ENCODE measurements at places on chromosomes 4 and X. TPM values are rescaled to one million over a fixed set of nuclear protein-coding genes. Genes with fewer than 3 reads are reported as not detected.

Gene TAPT1
- 49.6 TPM for total RNA-seq

Gene TREX2
- total RNA-seq, result 3.0 TPM

Gene ADAMTS3
- total RNA-seq, result not detected

Gene RHOXF2
- not detected for total RNA-seq

Gene CT45A5
- total RNA-seq, result not detected

Gene FRAS1
- not detected for total RNA-seq

Gene HERC6
- 42.8 TPM for total RNA-seq

Gene CTAG1A
- total RNA-seq, result not detected

Gene FAM114A1
- 0.31 TPM for total RNA-seq

Gene FAAH2
- 1.9 TPM for total RNA-seq

Gene BEX5
- total RNA-seq, result 1.5 TPM

DNA sequence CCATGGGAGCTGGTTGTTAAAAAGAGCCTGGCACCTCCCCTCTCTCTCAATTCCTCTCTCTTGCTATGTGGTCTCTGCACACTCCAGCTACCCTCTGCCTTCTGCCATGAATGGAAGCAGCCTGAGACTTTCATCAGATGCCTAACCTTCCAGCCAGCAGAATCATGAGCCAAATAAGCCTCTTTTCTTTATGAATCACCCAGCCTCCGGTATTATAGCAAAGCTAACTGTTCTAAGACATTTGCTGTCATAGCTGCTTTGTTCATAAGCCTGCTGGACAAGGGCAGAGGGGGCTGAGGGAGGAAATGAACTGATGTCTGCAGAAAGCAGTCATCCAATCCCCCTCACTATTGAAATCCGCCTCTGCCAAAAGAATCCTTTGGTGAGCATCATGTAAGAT is 196.7 kb downstream of the ZNF330 start:
- no peak overlapping the region for H3K4me3 ChIP-seq
- H3K4me1 ChIP-seq, result no peaks in the 10 kb centered on the region
- no peaks in the 10 kb centered on the region for H3K36me3 ChIP-seq
- DNase-seq, result no peak
- H3K27me3 ChIP-seq, result no peaks in the 10 kb centered on the region

- no peaks in the 10 kb centered on the region for H3K27me3 ChIP-seq
- DNase-seq, result no peak
- no peak overlapping the region for H3K27ac ChIP-seq
- no peaks in the 10 kb centered on the region for H3K4me1 ChIP-seq
- no peaks in the 10 kb centered on the region for H3K36me3 ChIP-seq
Measured at GRCh38 chr4:105951198-105951597, 55.9 kb downstream of the NPNT start.

DNA sequence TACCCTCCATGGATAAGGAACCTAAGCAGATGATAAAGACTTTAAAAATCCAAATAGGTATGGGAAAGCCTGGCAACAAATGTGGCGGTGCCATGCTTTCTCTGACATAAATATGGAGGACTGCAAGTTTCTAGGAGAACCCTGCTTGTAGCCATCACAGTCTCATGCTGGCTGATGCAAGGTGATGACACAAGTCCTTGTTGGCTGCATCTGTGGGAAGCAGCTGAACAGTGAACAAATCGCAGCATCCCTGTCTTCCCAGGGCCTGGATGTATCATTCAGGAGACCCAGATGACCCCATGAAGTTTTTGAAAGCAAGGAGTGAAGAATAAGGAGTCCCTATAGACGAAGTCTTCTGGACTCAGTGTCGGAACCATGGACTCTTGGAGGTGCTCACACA is 234.4 kb upstream of the HS3ST1 start:
- no peak overlapping the region for H3K4me3 ChIP-seq
- H3K27ac ChIP-seq, result no peak overlapping the region
- H3K36me3 ChIP-seq, result no peaks in the 10 kb centered on the region
- no peaks in the 10 kb centered on the region for H3K4me1 ChIP-seq
- DNase-seq, result no peak

GRCh38 chrX:21963731-21964405 is 23.4 kb downstream of the SMS start:
- no peak for DNase-seq
- no peaks in the 10 kb centered on the region for H3K27me3 ChIP-seq
- H3K4me3 ChIP-seq, result no peak overlapping the region

GRCh38 chr4:175346376-175346775 is 428.2 kb downstream of the ADAM29 start:
- H3K36me3 ChIP-seq, result no peaks in the 10 kb centered on the region
- H3K27ac ChIP-seq, result no peak overlapping the region
- H3K27me3 ChIP-seq, result no peaks in the 10 kb centered on the region
- no peaks in the 10 kb centered on the region for H3K4me1 ChIP-seq
- no peak for DNase-seq

DNA sequence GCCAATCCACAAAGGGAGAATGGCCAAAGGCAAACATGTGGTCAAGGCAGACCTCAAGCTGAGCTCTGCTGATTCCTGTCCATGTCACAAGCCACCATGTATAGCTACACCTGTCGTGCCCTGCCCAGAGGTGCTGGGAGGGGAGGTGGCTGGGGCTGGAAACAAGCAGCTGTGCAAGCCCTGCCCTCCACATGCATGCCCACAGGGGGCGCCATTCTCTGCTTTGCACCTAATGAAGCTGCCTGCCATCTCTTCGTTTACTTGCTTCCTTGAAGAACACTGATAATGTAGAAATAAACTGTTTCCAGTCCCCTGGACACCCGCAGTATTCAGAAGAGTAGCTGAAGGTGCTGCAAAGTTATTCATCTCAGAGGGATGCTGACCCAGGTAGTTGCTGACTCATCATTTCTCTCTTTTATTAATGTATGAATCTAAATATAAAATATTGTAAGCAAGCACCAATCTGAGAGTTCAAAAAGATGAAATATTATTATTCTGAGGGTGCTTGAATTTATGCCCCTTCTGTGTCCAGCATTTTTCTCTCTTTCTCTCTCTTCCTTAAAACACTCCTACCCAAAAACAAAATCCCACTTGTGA is 278.6 kb downstream of the ADGRA3 start:
- peak overlapping the region; percentile 33 for H3K27ac ChIP-seq
- H3K27me3 ChIP-seq, result no peaks in the 10 kb centered on the region
- DNase-seq, result peak; percentile 52
- peak overlapping the region; percentile 61 for H3K4me3 ChIP-seq
- H3K4me1 ChIP-seq, result peaks cover 13% of the 10 kb centered on the region
- no peaks in the 10 kb centered on the region for H3K36me3 ChIP-seq

- H3K4me1 ChIP-seq, result peaks cover 2% of the 10 kb centered on the region
- no peaks in the 10 kb centered on the region for H3K36me3 ChIP-seq
- H3K4me3 ChIP-seq, result no peak overlapping the region
Measured at GRCh38 chrX:45508454-45508853, 307.8 kb upstream of the DIPK2B start.

- no peak for DNase-seq
- peaks cover 10% of the 10 kb centered on the region for H3K27me3 ChIP-seq
Measured at GRCh38 chrX:15204130-15204751, 65.6 kb downstream of the ASB9 start.

- no peak overlapping the region for H3K27ac ChIP-seq
- H3K36me3 ChIP-seq, result no peaks in the 10 kb centered on the region
- H3K27me3 ChIP-seq, result no peaks in the 10 kb centered on the region
- no peak for DNase-seq
Measured at GRCh38 chr4:27791640-27792039, 931.0 kb downstream of the STIM2 start.

DNA sequence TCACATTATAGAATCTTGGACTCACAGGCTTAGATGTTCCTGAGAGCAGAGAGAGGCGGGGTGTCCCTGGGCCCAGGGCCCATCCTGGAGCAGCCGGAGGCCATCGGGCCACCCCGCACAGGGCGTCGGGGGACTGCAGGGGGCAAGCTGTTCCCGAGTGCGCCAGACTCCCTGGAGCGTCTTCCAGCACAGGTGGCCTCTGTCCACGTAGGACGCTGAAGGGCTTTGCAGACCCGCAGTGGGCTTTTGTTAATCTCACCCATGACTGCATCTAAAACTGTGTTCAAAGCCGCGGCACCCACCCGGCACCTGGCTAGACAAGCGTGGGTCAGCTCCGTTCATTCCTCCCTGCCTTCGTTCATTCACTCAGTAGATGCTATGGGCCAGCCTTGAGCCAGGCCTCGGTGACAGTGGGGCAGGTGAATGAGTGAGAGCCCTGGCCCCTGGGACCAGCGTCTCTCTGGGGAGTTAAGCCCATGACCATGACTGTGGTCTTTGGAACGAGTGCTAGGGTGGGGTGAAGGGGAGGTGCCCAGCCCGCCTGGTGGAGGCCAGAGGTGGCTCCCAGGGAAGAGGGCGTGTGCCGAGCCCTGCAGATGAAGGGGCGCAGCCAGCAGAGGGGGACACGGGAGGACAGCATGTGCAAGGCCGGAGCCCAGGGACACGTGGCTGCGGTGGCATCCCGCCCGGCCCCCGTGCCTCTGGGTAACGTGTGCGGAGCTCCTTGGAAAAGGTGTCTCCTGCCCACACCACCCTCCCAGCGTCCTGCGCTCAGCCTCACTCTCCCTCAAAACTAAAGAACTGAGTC is 98.3 kb downstream of the HMX1 start:
- no peak overlapping the region for H3K4me3 ChIP-seq
- H3K27ac ChIP-seq, result no peak overlapping the region
- no peak for DNase-seq
- no peaks in the 10 kb centered on the region for H3K4me1 ChIP-seq

- no peaks in the 10 kb centered on the region for H3K36me3 ChIP-seq
- no peak overlapping the region for H3K4me3 ChIP-seq
- H3K27ac ChIP-seq, result no peak overlapping the region
- no peak for DNase-seq
- H3K4me1 ChIP-seq, result no peaks in the 10 kb centered on the region
Measured at GRCh38 chrX:83501530-83501929, 6.6 kb upstream of the POU3F4 start.

DNA sequence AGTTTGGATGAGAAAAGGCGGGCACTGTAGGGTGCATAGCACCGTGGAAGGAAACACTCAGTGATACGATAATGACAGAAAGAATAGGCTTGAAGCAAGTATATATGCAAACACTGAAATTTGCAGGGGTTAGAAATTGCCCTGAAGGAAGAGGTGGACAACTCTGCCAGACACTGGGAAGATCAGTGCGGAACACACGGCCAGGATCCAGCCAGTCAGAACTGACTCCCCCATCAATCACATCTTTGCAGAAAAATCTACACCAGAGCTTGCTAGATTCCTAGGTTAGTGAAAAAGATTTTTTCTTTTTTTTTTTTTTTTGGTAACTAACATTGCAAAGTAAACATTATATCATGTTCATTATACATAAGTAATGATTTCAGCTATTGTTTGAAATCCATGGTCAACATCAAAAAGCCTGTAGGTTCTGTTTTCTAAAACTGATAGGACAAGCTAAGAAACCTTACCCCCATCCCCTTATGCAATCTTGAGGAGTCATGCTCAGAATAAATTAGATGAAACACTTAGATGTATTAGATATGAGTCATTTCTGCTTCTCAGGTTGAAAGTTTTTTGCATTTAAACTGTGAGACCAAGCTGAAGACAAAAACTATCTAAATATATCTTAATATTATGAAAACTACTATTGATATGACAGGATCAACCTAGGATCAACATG is 38.9 kb downstream of the TRIML1 start:
- no peaks in the 10 kb centered on the region for H3K36me3 ChIP-seq
- no peak overlapping the region for H3K4me3 ChIP-seq
- DNase-seq, result no peak
- H3K27ac ChIP-seq, result no peak overlapping the region
- no peaks in the 10 kb centered on the region for H3K27me3 ChIP-seq

- H3K27me3 ChIP-seq, result no peaks in the 10 kb centered on the region
- H3K4me1 ChIP-seq, result no peaks in the 10 kb centered on the region
- no peak overlapping the region for H3K4me3 ChIP-seq
- no peaks in the 10 kb centered on the region for H3K36me3 ChIP-seq
Measured at GRCh38 chrX:115322375-115322774, 32.9 kb downstream of the LUZP4 start.

- DNase-seq, result no peak
- no peaks in the 10 kb centered on the region for H3K27me3 ChIP-seq
- H3K4me1 ChIP-seq, result no peaks in the 10 kb centered on the region
Measured at GRCh38 chr4:5751666-5752375, 40.8 kb downstream of the EVC start.

GRCh38 chr4:160826339-160826679 is 1337.5 kb downstream of the FSTL5 start:
- no peak for DNase-seq
- no peaks in the 10 kb centered on the region for H3K36me3 ChIP-seq
- H3K4me1 ChIP-seq, result no peaks in the 10 kb centered on the region
- H3K27me3 ChIP-seq, result no peaks in the 10 kb centered on the region

DNA sequence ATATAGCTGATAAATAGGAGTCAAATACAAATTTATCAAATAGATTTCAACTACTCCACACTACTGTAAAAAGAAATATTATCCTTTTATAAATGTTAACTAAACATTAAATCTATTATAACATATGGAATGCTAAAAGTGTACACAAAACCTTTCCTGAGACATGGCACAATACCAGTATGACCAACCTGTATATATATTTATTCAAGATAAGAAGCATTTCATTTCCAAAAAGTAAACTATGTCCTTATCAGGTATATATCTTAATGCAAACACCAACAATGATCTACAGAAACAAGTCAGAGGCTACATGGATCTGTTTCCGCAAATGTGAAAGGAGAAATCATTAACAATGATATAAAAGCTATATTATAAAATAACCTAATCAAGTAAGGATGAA is 37.8 kb downstream of the WNK3 start:
- H3K27me3 ChIP-seq, result no peaks in the 10 kb centered on the region
- no peaks in the 10 kb centered on the region for H3K4me1 ChIP-seq
- H3K4me3 ChIP-seq, result no peak overlapping the region
- H3K36me3 ChIP-seq, result no peaks in the 10 kb centered on the region
- H3K27ac ChIP-seq, result no peak overlapping the region
- no peak for DNase-seq

GRCh38 chr4:120718979-120719566 is 203.5 kb downstream of the PRDM5 start:
- no peak overlapping the region for H3K27ac ChIP-seq
- peak; percentile 8 for DNase-seq
- H3K27me3 ChIP-seq, result peaks cover 12% of the 10 kb centered on the region
- H3K4me1 ChIP-seq, result no peaks in the 10 kb centered on the region
- H3K36me3 ChIP-seq, result no peaks in the 10 kb centered on the region

GRCh38 chrX:153306527-153307115 is 14.9 kb downstream of the PNMA6F start:
- peaks cover 16% of the 10 kb centered on the region for H3K27me3 ChIP-seq
- H3K36me3 ChIP-seq, result no peaks in the 10 kb centered on the region
- DNase-seq, result no peak
- no peak overlapping the region for H3K27ac ChIP-seq
- no peaks in the 10 kb centered on the region for H3K4me1 ChIP-seq

- H3K27me3 ChIP-seq, result no peaks in the 10 kb centered on the region
- no peak overlapping the region for H3K27ac ChIP-seq
- no peaks in the 10 kb centered on the region for H3K4me1 ChIP-seq
Measured at GRCh38 chrX:38305971-38306370, 21.3 kb downstream of the RPGR start.
